ENCODE measurements at places on chromosomes 7 and 10. TPM values are rescaled to one million over a fixed set of nuclear protein-coding genes. Genes with fewer than 3 reads are reported as not detected.

Gene PCLO
- under 0.01 TPM for total RNA-seq

Gene C10orf62
- total RNA-seq = not detected

Gene IKZF1
- not detected for total RNA-seq

Gene CALML5
- not detected for total RNA-seq

Gene RHBDD2
- total RNA-seq = 35.4 TPM

All from placental pericyte (primary cell).